Left hindlimb (tissue), 1 donor: ENCODE measurements at places on chromosomes 3 and 15.

- DNase-seq: no peak
Observed at GRCh38 chr3:119729996-119730395, 27.2 kb downstream of the CFAP91 start.

- DNase-seq: no peak
Observed at GRCh38 chr15:73239564-73240215, 129.1 kb downstream of the HCN4 start.

GRCh38 chr3:44968447-44968858 lies 7.5 kb downstream of the ZDHHC3 start:
- no peak for DNase-seq

DNA sequence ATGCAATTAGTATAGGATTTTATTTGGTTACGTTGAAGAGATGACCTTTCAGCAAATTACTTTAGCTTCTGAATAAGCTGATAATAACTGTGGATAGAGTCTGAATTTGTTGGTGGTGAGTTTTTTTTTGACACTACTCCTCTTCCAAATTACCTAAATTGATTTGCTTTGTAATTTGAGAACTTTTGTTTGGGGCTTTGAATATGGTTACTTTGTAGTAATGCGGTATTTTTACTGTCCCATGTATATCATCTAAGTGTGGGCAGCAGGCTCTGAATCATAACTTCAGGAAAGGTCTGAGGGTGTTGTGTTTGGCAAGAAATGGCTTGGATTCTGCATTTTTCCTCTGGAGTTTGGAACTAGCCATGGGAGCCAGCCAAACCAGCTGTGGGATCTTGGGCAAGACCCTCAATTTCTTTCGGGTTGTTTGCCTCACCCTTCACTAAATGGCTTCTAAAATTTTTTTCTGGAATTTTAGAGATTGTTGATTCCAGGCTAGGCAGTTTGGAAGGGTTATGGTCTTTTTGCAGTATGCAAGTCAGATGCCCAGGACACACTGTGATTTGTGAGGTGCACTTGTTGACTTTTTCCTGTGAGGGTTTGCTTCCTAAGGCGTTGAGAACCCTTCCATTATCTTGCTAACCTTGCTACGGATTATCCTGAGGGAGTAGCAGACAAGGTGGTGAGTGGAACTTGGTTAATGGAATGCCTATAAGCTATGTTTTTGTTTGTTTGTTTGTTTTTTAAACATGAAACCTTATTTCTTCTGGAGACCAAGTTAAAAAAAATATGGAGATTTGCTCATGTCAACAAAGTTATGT lies 10.4 kb downstream of the PTPRG start:
- peak; percentile 62 for DNase-seq

DNA sequence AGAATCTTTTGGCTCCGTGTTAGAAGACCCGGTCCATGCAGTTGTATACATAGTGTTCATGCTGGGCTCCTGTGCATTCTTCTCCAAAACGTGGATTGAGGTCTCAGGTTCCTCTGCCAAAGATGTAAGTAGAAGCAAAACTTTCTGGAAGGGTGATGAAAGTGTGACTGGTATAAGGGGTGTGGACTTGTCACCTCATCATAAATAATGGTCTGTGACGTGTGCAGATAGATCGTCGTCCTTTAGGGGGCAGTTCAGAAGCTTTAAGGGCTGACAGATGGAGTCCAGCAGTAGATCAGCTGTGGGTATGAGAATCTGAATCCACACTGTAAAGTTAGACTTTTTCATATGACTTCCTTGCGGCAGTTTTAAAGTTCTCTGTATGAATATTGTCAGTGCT lies 15.3 kb downstream of the SEC61A1 start:
- no peak for DNase-seq

DNA sequence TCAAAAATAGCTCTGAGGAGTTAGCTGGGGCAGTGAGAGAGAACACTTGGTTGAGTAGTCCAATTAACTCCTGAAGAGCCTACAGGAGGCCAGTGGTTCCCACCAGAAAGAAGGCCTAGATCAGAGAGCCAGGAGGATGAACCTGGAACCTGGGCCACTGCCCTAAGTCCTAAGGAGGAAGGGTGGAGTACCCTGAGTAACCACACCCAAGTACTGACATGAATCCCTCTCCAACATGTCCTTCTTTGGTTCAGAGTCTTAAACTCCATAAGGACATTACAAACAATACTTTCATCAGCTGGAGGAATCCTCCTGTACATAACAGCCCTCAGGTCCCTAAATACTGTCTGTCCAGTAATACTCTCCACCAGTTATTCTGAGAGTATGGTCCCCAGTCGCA lies 25.6 kb upstream of the C3orf62 start:
- DNase-seq: no peak

- DNase-seq: no peak
Observed at GRCh38 chr3:30097022-30097650, 509.3 kb upstream of the TGFBR2 start.

GRCh38 chr15:42395838-42396237 lies 36.5 kb downstream of the CAPN3 start:
- DNase-seq: no peak

DNA sequence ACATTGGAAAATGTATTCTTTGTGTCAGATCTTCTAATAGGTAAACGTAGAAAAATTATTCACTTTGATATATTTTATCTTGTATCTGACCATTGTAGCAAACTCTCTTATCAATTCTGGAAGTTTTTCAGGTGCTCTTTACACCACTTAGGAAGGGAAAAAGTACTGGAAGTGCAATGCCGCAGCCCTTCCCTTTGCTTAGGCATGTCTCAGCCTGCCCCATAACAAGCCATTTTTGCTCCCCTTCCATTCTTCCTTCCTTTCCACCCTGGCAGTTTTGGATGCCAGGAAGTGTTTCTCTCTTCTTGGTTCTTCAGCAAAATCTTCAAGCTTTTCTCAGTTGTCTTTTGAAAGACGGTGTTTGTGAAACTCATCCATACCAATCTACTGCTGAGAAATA lies 34.9 kb upstream of the SLC9A9 start:
- no peak for DNase-seq

GRCh38 chr3:129346695-129347457 lies 68.2 kb downstream of the HMCES start:
- no peak for DNase-seq

DNA sequence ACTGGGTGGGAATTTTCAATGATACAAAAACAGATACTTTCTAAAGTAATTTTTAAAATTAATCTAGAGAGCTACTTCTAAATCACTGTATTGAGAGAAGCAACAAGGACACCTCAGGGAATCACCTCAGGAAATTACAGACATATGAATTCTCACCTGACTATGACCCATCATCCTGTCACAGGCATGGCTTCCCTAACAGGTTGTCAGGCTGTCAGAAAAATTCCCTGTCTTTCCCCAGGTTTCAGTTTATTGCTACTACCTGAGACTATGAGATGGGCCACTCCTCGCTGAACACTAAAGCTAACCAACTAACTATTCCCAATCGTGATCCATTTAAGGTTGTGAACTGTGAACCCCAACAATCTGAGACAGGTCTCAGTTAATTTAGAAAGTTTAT lies 66.1 kb downstream of the CD200 start:
- DNase-seq: no peak

DNA sequence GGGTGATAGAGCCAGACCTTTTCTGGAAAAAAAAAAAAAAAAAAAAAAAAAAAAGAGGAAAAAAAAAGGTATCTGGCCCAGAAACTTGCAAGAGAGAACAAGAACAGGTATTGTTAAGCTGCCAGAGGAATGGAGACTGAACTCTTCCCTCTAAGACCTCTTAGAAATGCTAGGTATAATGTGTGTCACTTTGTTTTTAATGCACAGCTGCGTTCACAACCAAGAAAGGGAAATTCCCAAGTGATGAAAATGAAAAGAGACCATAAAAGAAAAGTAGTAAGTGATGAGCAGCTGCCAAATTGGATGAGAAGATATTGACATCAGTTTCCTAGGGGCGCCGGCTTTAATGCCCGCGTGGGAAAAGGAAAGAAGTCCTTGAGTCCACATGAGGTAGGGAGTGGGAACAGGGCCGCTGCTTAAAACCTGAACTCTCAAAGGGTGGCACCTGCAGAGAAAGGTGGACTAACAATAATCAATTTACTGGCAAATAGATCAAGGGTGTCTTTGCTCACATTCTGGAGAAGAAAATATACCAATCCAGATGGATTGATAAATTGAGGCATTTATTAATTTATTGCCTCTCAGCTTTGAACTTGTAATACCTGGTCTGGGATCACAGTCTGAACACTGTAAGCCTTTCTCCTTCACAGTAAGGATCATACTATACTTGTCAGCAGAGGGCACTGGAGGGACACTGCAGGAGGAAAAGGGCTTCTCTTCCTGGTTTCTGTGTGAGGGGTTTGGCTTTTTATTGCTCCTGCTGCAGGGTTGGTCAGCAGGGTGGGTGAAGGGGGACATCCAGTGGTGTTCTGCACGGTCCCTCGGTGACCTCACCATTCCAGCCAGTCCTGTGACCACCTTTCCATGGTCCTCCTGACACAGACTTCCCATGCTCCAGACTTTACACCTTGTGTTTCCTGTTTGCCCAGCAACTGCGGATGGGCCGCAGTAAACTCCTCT lies 131.6 kb downstream of the AQP9 start:
- peak; percentile 53 for DNase-seq

- DNase-seq: no peak
Observed at GRCh38 chr15:32998182-32998581, 196.3 kb downstream of the FMN1 start.

GRCh38 chr3:48215876-48216275 lies 7.4 kb upstream of the CAMP start:
- no peak for DNase-seq

GRCh38 chr15:77487888-77488287 lies 67.2 kb downstream of the HMG20A start:
- DNase-seq: no peak

DNA sequence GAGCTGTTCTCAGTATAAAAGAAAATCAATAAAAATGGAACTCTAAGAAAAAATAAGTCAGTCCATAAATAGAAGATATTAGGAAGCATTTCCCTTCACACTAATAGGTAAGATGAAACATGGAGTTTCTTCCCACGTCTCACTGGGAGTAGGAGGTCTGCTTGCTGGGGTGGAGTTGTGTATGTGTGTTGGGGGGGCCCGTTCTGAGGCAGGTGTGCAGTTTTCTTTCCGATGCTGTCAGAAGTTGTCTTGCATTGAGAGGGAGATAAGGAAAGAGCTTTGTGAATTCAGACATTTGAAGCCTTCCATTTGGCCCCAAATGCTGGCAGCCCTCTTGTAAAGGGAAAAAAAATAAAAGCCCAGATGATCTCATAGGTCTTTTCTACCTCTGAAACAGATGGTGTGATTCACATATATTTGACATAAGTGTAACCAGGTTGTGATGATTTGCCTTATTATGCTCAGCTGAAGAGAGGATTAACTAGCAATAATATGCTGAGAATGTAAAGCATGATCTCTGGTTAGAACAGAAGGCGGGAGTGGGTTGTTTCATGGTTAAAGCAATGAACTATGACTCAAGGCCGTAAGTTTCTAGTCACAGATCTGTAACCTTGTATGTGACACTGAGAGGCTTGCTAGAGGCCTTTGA lies 8.8 kb downstream of the RASGRP1 start:
- DNase-seq: no peak

DNA sequence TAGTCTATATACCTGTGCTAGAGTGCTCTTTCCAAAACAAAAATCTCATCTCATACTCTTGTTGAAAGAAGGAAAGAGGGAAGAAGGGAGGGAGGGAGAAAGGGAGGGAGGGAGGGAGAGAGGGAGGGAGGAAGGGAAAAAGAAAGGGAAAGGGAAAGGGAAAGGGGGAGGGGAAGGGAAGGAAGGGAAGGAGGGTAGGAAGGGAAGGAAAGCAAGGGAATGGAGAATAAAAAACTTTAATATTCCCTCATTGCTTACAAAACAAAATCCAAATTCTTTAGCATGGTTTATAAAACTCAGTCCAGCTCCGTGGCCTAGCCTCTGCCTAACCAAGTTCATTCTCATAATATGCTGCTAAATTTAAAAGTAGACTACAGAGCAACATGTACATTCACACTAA lies 104.5 kb downstream of the ERC2 start:
- no peak for DNase-seq

- no peak for DNase-seq
Observed at GRCh38 chr15:91860498-91860897, 7.0 kb downstream of the SLCO3A1 start.

GRCh38 chr3:28104896-28105534 lies 136.4 kb upstream of the CMC1 start:
- no peak for DNase-seq

GRCh38 chr15:89205991-89206585 lies 15.3 kb downstream of the RLBP1 start:
- DNase-seq: no peak

GRCh38 chr15:56207092-56207491 lies 36.6 kb downstream of the RFX7 start:
- no peak for DNase-seq
